ENCODE measurements at places on chromosomes 12 and 14.

GRCh38 chr12:63916561-63917476, 72.3 kb downstream of the SRGAP1 start:
- no peak for DNase-seq

DNA sequence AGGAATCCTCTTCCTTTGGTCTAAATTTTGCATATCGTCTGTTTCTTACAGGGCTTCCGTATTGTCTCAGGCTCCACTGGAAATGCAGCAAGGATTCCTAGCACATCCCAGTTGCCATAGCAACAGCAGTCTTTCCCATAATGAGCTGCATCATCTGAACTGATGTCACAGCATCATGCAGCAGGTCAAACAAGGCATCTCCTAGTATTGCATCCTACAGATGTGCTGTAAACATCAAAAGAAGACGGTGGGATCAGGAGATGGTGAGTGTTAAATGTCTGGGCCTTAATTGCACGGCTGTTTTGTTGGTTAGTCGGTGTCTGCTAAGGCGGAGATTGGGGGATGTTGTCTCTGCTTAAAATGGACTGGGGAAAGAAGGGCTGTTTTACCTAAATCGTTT, at the start of gene AKAP6:
Gene AKAP6 (plus strand): TSS at position 153 of the 400 bp plus-strand sequence. CDS start 104,196 bp downstream, outside the sequence.
- DNase-seq = no peak

GRCh38 chr14:77498984-77499527, 440 bp upstream of the ISM2 start:
- no peak for DNase-seq

GRCh38 chr12:132377147-132377546, 47.8 kb upstream of the GALNT9 start:
- DNase-seq = no peak

GRCh38 chr12:28543021-28543890, 353.0 kb downstream of the CCDC91 start:
- DNase-seq = no peak

GRCh38 chr12:26122681-26123481, 2.0 kb downstream of the BHLHE41 start:
- peak; percentile 8 for DNase-seq

- no peak for DNase-seq
These were observed 3.2 kb downstream of the AJUBA start for GRCh38 chr14:22978981-22979671.

DNA sequence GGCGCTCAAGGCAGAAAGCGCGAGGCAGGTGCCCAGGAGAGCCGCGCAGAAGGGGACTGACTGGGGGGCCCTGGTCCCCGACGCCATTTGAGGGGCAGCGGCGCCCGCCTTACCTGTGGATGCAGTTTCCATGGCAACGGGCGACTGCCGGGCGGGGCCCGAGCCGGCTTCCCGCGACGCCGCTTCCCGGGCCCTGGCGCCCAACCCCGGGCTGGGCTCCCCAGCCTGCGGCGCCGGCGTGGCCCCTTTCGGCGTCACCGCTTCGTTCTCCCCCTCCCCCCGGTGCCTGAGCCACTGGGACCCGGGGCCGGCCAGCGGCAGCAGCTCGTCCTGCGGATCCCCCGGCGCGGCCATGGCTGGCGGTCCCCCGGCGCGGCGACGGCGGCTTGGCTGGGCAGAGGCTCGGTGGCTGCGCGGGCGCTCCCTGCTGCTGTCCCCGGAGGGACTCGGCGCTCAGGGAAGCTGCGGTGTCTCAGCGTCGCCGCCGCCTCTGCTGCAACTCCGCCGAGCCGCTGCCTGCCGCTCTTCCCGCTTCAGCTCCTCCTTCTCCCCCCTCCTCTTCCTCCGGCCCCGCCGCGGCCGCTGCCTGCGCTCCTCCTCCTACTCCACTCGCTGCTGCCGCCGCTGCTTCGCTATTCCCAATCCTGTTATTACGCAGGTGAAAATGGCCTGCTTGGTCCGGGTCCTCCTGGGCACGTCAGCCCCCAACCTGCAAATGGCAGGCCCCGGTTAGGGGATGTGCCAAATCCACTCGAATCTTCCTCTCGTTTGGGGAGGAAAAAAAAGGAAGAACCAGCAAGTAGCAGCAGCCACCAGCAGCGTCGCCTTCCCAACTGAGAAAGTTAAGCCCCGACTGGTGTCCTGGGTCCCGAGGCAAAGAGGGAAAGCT, at the start of gene RTN1:
Gene RTN1 (minus strand): TSS at position 500 of the 889 bp plus-strand sequence. CDS start 146 bp downstream, at position 354.
- DNase-seq = no peak
